Brain pericyte (primary cell): ENCODE measurements at places on chromosomes 11 and 22.

GRCh38 chr11:76248210-76248609 lies 41.9 kb upstream of the WNT11 start:
- no peak for DNase-seq

- DNase-seq: no peak
Observed at GRCh38 chr22:23067023-23067650, 3.2 kb upstream of the GNAZ start.

DNA sequence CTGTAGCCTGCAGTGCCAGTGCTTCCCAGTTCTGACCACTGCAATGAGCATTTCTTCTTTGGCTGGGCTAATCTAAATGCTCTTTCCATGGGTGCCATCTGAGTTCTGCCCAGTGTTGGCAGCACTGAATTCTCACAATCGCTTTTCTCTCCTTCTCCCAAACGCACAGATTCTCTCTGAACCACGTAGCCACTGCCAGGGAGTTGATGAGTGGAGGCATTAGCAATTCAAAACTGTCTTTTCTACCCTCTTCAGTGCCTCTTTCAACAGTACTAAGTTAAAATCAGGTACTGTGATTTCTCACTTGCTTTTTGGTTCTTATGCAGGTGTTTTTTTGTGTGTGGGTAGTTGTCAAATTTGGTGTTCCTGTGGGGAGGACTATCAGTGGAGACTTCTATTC lies 745.0 kb upstream of the ANO5 start:
- DNase-seq: no peak

GRCh38 chr11:119716582-119717498 lies 12.2 kb downstream of the NECTIN1 start:
- DNase-seq: no peak

DNA sequence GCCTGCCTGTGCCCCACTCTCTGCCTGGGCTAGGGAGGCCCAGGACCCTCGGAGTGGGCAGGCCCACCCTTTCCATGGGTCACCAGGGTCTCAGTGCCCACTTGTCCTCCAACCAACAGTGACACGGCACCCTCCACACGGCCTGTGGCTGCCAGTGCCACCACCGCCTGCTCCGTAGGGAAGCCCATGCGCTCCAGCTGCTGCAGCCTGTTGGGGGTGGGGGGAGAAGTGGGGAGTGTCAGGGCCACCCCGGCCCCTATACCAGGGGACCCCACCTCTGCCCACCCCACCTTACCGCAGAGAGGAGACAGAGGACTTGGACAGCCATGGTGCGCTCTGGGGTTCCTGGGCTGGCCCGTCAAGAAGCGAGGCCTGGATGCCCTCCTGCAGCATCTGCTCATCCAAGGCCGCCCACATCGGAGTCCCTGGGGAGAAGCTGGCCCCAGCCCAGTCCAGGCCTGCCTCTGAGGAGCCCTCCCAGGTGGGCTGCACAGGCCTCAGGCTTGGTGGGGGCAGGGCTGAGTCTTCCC lies 7.7 kb downstream of the RHBDD3 start:
- no peak for DNase-seq

- peak; percentile 5 for DNase-seq
Observed at GRCh38 chr22:24768537-24769374, 5.8 kb downstream of the PIWIL3 start.

GRCh38 chr22:31537019-31537535 lies 40.7 kb downstream of the SFI1 start:
- DNase-seq: no peak

DNA sequence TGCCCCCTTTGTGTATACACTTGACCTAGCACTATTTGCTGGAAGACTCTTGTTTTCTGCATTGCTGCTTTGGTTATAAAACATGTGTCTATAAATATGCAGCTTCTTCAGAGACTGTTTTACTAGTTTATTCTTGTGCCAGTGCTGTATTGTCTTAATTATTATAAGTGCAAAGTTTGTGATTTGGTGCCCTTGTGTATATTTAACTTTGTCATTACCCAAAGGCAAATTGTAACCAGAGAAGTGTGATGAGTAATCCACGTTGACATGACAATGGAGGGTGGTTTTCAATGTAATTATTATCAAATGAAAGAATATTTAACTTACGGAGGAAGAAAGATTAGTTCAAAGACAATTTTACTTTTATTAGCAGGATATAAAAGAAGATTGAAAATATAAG lies 75.0 kb upstream of the PRODH start:
- DNase-seq: no peak

DNA sequence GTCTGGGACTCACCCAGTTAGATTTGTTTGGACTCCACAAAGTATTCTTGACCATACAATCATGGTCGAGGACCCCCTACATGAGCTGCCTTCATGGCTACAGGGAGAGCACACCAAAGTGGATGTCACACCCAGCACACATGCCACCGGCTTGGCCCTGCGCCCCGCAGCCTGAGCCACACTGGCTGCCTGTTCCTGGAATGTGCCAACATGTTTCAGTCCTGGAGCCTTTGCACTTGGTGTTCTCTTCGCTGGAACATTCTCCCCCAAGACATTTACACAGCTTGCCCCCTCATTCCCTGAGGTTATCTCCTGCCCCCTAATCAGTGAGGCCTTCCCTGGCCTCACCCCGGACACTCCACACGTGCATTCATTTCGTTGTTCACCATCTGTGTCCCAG lies 46.0 kb downstream of the PPARA start:
- DNase-seq: no peak

GRCh38 chr22:50262460-50262911 lies 1.0 kb upstream of the MAPK12 start:
- DNase-seq: no peak

GRCh38 chr11:108559904-108560303 lies 33.7 kb downstream of the EXPH5 start:
- DNase-seq: no peak

DNA sequence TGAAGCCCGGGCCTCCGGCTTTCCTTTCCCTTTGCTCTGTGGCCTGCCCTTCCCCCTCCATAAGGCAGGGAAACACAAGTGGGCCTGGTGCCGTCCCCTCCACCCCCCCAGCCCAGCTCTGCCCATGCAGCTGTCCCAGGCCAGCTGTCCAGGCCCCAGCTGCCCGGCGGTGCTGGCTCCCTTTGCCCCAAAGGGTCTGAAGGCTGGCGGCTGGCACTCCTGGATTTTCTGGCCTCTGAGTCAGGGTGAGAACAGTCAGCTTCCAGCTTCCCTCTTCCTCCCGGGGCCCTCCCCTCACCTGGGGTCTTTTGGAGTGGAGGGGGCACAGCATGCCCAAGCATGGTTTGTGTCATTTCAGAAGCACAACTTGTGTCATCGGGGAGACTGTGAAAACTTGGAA lies 27.8 kb downstream of the CD82 start:
- no peak for DNase-seq
